Hepatic stellate cell (primary cell): ENCODE measurements at places on chromosomes 7 and 10.

DNA sequence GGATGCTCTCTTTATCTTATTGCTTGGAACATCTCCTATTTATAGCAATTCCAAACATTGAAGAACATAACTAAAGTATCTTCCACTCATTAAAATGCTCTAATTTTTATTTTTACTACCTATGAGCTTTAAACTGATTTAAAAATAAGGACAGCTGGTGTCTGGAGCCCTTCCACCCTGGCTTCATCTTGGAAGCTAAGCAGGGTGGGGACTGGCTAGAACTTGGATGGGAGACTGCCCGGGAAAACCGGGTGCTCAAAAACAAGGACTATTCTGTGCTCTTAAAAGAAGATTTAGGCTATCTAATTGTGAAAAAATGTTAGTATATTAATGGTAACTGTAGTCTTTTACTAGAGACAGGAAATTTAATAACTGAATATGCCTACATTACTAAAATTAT lies 69.2 kb downstream of the ARMC3 start:
- peak; percentile 8 for DNase-seq

DNA sequence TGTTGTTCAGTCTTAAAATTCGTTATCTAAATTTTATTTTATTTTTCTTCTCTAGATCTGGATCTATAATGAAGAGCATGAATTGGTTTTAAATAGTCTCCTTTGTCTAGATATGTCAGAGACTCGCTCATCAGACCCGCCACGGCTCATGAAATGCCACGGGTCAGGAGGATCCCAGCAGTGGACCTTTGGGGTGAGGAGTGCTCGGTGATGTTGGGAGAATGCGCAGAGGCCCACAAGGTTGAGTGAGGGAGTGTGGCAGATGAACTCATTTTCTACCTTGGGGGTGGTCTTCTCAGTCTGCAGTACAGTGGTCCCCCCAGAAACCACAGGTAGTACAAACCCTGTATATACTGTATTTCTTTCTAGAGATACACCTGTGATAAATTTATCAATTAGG lies 95.3 kb downstream of the GALNT11 start:
- DNase-seq = no peak

DNA sequence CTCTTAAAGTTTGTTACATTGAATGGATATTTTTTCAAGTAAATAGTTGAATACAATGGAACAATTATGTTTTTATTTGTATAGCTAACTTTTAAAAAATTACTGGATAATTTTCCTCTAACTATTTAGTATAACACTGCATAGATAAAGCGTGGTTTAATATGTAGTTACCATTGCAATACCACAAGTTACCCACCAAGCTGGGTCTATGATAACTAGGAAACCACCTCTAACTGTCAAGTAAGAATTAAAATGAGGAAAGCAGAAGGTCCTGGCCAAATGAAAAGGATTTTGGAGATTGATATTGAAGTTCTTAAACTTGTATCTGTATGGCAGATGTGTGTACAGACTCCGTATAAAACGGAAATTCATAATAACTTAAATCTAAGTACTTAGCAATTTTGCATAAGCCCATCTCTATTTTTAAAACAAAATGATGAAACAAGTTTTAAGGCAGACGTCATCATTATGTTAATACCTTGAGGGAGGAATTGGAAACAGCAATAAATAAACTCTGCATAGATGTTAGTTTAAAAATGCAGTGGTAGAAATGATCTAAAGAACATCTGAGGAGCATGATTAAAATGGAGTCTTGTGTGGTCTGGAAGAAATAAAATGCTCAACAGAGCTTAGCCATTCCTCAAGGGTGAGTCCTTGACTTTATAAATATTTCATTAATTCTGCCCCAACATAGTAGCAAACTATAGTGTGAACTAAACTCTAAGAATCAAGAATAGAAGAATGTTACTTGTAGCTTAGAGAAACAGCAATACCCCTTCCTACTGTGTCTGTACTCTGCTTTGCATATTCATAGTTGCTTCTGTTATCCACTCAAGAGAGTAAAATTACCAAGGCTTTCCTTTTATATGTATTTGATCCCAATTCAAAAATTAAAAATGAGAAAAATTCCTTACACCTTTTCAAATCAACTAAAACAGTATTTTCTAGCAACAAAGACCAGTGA lies 206.4 kb upstream of the FERD3L start:
- no peak for DNase-seq

GRCh38 chr7:67267914-67268313 lies 271.3 kb downstream of the TYW1 start:
- DNase-seq = no peak

GRCh38 chr7:28277364-28277763 lies 96.8 kb upstream of the JAZF1 start:
- no peak for DNase-seq

GRCh38 chr7:80385508-80385907 lies 126.4 kb downstream of the GNAT3 start:
- no peak for DNase-seq

- DNase-seq = no peak
These were observed 106.6 kb downstream of the EXOC4 start for GRCh38 chr7:133359449-133359848.

DNA sequence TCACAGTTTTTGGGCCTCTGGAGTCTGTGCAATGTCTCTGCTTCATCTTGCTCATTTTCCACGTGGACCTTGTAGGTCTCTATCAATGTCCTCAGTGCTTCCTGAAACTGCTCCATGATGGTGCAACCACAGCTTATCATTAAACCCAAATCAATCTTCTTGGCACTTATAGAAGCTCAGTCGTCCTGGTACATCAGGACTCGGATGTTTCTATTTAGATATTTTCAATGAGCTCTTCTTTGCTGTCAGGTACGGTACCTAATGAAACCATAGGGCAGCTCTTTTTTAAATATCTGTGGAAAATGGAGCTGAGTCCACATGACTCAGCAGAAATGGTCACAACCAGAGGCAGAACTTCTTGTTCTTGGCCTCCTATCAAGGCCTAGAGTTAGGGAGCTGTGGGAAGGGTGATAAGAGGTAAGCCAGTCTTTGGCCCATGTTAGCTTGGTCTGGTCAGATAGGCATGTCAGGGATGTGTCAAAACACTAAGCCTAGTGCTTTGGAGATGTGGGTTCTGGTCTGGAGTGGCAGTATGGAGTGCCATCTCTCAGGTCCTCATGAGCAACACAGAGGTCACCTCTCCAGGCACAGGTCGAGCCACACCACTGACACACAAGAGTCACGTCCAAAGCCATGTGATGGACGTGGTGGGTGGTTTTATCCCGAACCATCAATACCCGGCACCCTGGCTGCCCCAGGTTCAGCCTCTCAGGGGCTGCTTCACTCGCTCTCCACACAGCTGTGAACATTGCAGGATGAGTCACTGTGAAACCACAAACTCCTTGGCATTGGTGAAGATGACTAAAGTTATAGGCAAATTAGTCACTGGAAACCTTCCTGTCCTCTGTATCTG lies 87.0 kb downstream of the TBXAS1 start:
- peak; percentile 90 for DNase-seq

DNA sequence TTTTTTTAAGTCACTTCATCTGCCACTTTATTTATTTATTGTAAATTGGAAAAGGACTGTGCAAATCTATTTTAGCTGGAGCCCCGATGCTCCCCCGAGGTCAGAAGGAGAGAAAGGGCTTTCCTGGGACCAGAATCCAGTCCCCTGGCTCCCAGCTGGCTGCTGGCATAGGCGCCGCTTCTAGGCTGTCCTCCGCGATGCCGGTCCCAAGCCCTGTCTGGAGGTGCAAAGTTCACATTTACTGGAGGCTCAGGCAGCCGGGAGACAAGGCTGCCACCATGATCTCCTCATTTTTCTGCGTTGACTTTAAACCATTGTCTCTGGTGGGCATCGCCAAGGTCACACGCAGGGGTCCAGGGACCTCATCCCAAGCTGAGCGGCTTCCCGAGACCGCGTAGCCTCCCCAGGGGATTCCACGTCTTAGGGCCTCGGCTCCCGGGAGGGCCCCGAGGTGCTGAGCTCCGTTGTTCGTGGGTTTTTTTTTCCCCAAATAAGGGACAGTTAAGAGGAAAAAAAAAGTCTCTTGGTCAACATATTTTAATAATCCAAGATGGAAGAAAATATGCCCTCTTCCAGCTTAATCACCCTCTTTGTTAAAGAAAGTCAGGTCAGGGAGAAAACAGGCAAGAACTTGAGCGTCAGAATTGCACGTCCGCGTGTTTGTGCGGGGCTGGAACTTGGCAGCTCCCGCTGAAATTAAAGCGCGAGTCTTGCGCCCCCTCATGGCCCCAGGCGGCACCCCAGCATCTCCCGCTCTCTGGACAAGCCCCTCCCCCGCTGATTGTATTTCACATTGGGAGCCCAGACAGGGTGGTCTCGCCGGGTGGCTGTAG lies 11.9 kb downstream of the RGR start:
- peak; percentile 49 for DNase-seq

DNA sequence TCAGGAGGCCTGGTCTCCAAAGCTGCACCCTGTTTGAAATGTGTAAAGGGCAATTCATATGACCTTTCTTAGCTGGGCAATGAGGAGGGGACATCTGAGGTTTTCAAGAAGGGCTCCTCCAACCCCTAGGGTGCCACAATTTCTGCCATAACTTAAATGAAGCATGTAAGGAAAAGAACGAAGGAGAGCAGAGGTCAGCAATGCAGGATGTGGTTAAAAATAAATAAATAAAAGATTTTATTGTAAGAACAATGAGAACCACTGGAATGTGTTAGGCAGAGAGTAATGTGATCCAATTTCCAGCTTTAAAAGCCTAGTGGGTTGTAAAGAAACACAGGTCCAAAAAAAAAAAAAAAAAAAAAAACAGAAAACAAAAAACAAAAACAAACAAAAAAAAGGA lies 673.1 kb downstream of the TNS3 start:
- DNase-seq = peak; percentile 49

DNA sequence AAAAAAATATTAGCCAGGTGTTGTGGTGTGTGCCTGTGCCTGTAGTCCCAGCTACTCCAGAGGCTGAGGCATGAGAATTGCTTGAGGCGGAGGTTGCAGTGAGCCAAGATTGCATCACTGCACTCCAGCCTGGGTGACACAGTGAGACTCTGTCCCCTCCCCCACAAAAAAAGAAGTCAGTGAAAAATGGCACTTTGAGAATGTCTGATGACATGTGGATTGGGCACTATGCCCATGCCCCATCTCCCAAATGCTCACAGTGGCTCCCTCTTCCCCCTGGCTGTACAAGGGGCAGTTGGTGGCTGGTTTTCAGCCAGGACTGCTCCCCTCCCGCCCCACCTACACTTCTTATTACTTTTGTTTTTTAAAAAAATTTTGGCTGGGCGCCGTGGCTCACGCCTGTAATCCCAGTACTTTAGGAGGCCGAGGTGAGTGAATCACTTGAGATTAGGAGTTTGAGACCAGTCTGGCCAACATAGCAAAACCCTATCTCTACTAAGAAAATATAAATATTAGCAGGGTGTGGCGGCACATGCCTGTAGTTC lies 26.1 kb downstream of the IL15RA start:
- no peak for DNase-seq

DNA sequence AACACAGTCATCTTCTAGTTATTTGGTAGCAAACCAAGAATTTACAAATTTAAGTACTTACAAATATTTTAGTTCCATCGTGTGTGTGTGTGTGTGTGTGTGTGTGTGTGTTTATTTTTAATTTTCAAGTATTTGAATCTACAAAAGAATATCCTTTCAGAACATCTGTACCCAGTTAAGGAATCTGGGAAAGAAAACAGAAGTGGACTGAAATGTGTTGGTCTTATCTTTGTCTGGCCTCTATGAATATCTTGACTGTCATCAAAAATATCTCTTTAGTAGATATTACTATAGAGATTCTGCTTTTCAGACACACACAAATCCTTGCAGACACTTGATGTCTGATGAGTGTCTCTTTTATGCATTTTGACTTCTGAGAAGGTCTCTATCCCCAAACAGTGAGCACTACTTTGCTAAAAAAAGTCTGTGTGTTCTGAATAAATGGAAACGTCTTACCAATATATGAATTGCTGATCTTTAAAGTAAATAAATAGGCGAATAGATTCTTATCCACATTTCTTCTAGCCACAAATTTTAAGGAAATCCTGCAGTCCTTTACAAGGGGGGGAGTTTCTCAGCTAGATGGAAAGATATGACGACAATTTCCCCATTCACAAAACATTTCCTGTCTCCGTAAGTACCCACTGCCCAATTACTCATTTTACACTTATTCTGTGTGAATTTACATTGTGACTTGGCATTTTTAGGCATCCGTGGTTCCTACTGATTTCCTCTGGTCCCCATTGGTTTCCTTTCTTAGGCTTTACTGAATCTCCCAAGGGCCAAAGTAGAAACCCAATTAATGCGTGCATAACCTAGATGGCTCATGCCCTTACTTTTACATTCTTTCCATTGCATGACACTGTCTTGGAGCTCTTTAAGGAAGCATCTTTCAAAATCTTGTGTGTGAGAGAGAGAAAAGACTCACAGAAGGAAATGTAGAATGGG lies 36.0 kb downstream of the NRCAM start:
- DNase-seq = no peak

DNA sequence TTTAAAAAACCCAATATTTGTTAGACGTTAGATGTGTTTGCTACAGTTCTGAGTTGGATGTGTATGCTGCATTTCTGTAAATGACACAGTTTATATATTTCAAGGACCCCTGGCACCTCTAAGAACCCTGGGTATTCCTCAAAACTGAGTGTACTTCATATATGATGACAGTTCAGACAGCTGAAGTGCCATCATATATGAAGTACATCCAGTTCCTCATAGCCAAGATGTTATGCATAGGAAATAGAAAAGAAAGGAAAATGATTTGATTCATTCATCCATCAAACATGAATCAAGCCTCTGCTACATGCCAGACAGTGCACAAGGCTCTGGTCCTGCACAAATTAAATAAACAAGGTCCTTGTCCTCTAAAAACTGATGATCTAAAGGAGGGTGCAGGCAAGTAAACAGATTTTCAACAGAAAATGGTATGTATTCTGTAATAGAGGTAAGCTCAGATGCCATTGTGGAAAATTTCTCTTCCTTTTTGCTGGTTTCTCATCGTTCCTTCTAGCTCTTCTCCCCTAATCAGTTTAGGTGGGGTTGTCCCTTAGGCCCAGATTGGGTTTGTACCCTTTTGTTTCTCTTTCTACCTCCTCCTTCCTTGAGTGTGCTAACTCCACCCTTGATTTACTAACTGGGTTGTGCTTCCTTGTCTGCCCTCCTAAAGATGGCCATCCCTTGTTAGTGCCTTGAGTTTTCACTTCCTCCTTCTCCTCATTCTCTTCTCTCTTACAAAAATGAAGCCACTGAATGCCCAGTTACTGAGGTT lies 25.3 kb upstream of the SMIM30 start:
- no peak for DNase-seq

DNA sequence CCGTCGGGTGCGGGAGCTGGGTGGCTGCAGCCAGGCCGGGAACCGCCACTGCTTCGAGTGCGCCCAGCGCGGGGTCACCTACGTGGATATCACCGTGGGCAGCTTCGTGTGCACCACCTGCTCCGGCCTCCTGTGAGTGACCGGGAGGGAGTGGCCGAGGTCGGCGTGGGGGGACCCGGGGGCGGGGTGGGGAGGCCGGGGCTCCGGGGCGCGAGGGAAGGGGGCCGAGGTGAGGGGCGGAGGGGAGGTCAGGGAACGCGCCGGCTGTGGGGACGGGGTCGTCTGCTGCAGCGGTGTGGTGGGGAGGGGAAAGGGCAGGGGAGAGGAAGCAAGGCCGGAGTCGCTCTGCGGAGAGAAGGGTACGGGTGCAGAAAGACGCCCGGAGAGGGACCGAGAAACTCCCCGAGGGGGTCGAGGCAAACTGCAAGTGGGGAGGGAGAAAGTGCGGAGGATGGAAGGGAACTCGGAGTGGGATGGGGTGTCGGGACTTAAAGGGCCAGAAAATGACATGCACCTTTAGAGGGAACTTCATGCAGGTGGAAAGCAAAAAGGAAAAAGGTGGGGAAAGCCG lies 518 bp downstream of the AGFG2 start:
- DNase-seq = peak; percentile 18

GRCh38 chr10:16292366-16292765 lies 144.4 kb upstream of the PTER start:
- DNase-seq = no peak

GRCh38 chr7:22885797-22886261 lies 63.2 kb upstream of the TOMM7 start:
- peak; percentile 11 for DNase-seq
